ENCODE measurements at places on chromosomes 7 and 10.

DNA sequence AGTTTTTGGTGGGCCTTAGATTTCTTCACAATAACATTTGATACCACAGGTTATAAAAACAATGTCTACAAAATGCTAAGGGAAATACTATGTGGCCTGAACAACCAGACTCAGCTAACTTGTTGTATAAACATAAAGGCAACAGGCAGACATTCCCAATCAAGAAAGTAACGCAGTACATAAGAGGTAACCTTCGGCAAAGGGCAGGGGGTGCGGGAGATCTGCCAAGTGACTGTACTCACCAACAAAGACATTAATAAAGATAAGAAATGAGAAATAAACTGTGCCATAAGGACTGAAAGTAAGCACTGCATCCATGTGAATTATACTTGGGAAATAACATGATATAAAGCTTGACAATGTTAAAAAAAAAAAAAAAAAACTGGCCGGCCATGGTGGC, 15.4 kb downstream of the NSUN6 start:
- no peak for DNase-seq

- DNase-seq, result no peak
Observed at GRCh38 chr10:127406018-127406550, 143.0 kb upstream of the NPS start.

GRCh38 chr7:29500719-29501118, 62.9 kb upstream of the PRR15 start:
- no peak for DNase-seq

GRCh38 chr7:78437118-78437517, 638.5 kb downstream of the PHTF2 start:
- DNase-seq, result no peak

DNA sequence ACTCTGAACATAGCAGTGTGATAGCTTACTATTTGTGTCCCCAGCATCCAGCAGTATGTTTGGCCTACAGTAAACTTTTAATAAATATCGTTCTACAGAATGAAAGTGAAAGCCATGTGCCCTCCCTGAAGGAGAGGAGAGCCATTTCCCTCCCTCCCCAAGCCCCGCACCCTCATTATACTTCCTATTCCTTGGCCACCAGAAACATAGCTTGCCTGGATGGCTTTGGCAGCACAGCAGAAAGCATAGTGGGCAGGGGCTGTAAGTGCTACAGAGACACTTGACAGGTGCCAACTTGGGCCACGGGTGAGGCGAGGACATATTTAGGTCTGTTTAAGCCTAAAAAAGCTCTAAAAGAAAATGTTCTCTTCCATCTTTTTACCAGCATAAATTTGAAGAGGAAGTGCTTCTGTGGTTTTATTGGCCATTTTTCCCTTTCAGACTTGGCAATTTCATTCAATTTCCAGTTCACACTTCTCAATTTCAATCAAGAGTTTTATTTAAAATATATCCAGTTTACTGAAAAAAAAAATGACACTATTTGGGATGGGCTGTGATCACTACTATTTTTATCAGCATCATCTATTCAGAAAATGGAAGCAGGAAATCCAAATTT, 12.7 kb downstream of the HHEX start:
- no peak for DNase-seq

DNA sequence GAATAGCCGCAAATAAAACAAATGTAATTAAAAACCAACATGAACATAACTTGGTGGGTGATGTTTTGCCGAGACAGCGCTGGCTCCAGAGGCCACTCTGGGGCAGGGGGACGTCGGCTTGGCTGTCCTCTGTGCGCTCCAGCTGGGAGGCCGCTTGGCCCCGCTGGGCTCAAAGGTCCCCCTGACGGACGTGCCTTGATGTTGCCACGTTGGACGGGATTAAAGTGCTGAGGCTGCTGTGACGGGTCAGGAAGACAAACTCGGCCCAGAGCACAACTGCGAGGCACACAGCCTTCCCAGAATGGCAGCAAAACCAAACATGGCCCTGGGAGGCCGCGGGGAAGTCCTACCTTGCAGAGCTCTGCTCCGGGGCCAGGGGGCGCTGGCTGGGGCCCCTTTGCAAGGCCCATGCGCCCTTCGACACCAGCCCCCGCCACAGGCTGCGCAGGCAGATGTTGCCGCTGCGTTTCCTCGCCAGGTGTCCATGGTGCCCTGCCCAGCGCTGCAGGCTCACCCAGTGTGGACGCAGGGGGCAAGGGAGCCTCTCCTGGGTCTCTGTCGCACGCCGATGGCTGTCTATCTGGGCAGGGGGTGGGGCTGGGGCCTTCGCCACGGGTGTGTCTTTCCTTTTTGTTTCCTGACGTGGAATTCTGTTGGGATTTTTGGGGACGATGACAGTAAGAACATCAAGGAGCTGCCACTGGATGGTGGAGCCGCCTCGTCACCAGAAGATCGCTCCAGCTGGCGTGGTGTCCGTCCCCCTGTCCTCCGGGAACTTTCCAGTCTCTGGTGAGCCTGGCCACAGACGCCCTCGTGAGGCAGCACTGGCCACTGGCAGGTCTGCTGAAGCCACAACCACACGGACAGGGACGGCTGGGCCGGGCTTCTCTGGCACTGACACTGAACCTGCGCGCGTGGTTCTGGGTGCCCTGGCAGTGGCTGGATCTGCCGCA, 99.6 kb upstream of the DIP2C start:
- DNase-seq, result peak; percentile 91

GRCh38 chr10:123995461-123996131, 97.8 kb downstream of the CHST15 start:
- DNase-seq, result peak; percentile 74

GRCh38 chr7:29924684-29925083, 64.9 kb downstream of the SCRN1 start:
- DNase-seq, result no peak

DNA sequence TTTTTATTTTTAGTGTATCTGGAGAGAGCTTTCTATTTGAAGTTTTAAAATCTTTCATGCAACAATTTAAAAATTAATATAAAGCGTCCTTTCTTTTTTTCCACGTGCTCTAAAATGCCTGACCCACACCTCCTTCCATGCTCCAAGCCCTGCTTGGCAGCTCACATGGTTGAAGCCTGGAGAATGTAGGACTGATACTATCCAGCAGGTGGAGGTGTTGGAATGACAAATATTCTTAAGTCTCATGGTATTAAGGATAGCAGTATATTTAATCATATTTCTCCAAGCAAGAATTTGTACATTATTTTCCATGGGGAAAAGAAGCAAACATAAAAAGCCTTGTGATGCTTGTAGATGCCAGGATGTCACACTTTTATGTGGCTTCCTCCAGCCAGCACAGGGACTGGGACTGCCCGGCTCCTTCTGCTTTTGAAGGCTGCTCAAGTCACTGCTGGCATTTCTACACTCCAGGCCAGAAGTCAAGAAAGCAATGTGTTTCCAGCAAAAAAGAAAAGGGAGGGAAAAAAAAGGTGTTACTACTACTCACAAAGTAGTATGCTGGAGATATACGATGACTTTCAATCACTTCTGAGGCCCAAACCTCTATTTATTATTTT, 49.7 kb downstream of the BZW2 start:
- peak; percentile 39 for DNase-seq

DNA sequence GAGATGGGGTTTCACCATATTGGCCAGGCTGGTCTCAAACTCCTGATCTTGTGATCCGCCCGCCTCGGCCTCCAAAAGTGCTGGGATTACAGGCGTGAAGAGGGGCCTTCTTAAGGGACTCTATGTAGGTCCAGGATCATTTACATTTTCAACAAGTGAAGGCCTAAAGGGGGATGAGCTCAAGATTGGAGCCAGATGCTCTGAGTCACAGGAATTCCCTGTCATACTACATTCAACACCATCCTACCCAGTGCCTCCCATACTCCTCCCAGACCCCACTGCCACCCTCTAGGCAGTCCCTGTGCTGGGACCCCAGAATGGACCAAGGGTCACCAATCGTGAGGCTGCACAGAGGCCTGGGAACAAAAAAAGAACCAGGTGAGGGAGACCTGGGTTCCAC, 29.9 kb downstream of the CYTH3 start:
- DNase-seq, result no peak

GRCh38 chr10:69318867-69319727, 40.8 kb downstream of the HK1 start:
- peak; percentile 68 for DNase-seq

GRCh38 chr10:87706731-87707130, 47.1 kb downstream of the PAPSS2 start:
- no peak for DNase-seq

All from SK-N-SH (cell line).